Effector memory CD4-positive, alpha-beta T cell (primary cell): ENCODE measurements at places on chromosomes 4 and X.

DNA sequence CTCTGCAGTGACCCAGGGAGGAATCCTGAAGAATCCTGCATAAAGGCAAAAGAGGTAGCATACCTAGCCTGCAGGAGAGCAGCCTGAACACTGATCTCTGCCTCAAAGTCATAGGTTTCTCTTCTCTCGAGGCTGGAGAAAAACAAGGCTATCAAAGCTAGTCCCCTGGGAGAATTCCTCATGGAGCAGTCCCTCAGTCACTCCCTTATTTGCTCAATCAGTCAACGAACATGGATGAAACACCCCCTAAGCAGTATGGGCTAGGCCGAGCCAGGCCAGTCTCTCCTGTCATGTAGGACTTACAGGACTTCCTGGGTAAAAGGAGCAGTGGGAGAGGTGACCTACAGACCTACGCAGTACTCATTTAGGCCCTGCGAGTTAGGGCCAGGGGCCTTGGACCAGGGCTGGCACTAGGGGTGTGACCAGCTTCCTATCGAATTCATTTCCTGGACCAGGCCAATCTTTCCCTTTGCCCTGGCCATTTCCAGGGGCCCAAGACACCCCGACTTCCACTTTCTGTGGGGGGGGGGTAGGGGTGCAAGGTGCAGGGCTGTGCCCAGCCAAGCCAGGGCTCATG lies 164.1 kb downstream of the EFNB1 start:
- no peak for DNase-seq

GRCh38 chr4:133808151-133808550 lies 393.4 kb downstream of the PABPC4L start:
- no peak for DNase-seq

- DNase-seq: peak; percentile 40
Observed at GRCh38 chr4:113682730-113683537, 78.6 kb downstream of the CAMK2D start.

- no peak for DNase-seq
Observed at GRCh38 chrX:137916090-137916746, 350.3 kb downstream of the ZIC3 start.

DNA sequence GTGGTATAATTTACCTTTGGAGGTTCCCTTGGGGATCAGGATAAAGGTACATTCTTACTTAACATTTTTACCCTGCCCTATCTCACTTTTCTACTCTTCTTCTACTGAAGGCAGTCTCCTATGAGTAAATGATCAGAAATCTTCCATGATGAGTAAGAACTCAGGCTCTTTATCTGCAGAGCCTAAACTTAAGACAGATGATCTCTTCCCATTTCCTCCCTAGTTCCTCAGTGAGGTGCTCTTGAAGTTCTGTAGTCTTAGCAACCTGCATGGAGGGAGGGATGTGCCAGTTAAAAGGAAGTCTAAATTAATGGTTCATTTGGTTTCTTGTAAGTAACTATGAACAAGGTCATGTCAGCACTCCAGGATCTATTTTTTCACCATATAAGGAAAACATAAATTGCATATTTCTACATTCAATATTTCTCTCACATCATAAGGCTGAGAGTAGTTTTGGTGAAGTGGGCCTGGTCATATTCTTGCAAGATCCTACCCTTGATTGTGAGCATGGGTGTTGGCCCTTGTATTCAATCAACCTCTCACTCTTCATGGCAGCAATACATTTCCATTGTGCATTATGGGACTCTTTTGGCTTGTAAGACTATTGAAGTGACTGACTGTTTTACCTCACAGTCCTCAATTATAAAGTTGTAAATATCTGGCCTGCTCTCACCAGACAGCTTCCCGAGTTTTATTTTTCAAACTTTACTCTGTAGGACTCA lies 295.5 kb downstream of the SLC7A11 start:
- DNase-seq: no peak
